ENCODE measurements at places on chromosomes 16 and 17.

DNA sequence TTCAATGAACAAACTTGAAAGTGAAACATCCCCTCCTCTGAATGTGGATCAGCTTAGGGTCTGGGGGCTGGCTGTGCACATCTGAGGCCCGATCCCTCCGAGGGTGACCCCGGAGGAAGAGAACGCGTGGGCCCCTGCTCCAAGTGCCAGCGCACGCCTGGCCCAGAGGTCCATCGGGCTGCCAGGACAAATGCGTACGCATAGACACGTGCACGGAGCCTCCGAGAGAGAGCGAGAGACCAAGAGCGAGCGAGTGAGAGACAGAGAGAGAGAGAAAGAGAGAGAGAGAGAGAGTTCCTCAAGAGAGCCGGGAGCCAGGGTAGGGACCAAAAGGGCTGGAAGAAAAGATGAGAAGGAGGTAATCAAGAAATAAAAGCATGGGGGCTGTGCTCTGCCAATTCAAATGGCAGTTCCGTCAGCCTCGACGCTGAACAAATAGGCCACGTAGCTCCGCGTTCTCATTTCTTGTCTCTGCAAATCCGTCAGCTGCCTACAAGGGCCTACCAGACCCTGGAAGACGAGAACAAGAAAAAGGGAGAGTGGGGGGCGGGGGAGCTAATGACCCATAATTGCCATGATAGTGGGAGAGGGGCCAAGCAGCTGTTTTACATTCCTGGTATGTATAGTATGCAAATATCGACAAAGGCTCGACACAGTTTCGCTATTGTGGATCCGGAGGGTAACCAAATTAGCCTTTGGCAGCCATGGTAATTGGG is 435.3 kb upstream of the ZFHX3 start:
- DNase-seq = peak; percentile 87

GRCh38 chr17:3966720-3967363 is 2.6 kb upstream of the ATP2A3 start:
- no peak for DNase-seq

DNA sequence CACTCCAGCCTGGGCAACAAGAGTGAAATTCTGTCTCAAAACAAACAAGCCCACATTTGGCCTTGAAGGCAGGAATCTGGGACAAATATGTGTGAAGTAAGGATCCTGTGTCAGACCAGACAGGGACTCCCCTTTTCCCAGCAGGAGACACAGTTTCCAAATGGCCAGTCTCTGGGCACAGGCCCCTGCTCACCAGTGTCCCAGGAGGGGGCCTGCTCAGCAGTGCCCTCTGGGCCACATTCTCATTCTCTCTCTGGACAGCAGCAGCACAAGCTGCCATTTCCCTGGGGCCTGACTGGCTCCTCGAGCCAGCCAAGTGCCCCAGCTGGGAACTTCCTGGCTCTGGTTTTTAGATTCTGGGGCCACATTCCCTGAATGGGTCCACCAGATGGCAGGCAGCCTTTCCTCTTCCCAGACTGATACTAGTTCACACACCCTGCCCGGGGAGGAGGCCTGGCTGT is 11.7 kb upstream of the MNT start:
- DNase-seq = no peak

- peak; percentile 12 for DNase-seq
Observed at GRCh38 chr16:89909777-89910716, 8.6 kb upstream of the MC1R start.

DNA sequence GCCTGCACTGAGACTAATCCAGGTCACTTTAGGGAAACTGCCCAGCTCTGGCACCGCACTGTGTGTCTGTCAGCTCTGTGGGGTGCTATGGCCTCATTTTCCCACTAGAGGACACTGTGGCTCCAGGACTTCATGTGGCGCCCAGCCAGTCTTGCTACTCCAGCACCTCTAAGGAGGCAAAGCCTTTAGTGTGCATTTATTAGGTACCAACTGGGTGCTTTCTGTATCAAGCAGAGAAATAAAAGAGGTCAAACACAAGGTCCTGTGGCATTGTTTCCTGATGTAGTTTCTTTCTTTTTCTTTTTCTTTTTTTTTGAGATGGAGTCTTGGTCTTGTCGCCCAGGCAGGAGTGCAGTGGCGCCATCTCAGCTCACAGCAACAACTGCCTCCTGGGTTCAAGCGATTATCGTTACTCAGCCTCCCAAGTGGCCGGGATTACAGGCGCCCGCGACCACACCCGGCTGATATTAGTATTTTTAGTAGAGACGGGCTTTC is 12.5 kb upstream of the RHBDL3 start:
- DNase-seq = no peak

DNA sequence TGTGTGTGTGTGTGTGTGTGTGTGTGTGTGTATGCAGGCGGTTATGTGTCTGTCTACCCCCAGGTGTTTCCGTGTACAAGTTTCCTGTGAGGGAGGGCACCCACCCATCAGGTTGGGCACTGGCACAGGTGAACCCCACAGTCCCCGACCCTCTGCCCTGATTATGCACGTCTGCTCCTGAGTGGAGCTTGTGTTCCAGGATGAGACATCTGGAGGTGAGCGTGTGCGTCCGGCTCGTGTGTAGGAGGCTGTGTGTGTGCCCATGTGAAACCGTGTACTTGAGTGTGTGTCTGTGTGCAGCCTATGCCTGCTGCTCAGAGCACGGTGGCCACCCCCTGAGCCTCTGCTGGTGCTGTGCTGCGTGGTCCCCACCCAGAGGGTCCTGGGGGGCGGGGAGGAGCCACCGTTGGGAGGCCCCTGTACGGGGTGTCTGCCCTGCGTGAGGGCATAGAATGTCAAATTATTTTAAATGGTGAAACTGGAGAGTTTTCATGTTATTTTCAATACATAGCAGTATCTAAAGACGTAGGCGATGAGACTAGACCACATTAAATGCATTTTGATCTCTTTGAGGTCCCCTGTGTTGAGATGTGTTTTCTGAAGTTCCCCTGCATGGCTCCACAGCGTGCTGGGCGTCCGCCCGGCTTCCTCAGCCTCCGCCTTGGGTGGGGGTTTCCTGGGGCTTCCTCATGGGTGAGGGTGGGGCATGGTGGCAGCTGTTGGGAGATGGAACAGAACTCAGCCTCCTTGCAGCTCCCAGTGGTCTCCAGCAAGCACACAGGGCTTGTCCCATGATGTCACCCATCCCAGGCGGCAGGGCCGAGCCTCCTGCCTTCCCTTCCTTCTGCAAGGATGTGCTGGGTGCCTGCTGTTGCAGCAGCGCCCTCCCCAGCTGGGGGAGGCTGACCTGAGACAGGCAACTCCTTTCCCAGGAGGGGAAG is 43.4 kb downstream of the KCNJ12 start:
- no peak for DNase-seq

- no peak for DNase-seq
Observed at GRCh38 chr17:62727916-62728672, 80.0 kb downstream of the MARCHF10 start.

GRCh38 chr16:27703545-27703944 is 153.6 kb downstream of the KATNIP start:
- no peak for DNase-seq

- DNase-seq = no peak
Observed at GRCh38 chr17:18248300-18248731, 10.2 kb downstream of the FLII start.

DNA sequence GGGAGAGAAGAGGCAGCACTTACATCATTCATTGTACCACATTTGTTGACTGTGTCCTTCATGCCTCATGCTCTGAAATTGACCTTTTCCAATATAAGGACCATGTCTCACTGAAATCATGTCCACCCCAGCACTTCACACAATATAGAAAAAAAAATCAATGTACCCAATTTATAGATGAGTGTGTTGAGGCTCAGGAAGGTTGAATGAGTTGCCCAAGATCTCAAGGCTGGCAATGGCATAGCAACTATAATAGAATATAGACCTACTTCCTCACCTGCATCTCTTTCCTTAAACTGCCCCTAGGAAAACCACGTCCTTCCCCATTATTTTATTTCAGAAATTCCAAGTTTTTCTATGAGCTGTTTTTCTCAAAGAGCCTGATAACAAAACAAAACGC is 912 bp upstream of the VAT1L start:
- DNase-seq = no peak

DNA sequence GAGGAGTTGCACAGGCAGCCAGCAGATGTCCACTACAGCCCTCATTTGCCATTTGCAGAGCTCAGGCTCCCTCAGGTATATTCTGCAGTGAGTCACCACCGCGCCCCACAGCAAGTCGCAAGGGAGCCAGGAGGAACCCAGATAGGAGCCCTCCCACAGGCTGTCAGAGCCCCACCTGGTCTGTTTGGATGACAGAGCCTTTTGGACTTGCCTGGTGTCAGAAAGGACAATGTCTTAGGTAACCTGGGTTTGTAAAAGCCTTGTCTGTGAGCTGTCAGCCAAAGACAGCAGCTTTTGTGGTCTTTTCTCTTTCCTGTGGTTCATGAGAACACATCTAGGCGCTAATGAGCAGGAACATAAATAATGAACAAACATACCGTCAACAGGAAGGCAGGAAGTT is 70.9 kb downstream of the GNAO1 start:
- DNase-seq = no peak

GRCh38 chr17:66904760-66905624 is 59.5 kb upstream of the CACNG4 start:
- DNase-seq = no peak

- no peak for DNase-seq
Observed at GRCh38 chr17:20306924-20307323, 160.4 kb downstream of the LGALS9B start.

GRCh38 chr17:40103688-40104087 is 3.3 kb upstream of the NR1D1 start:
- DNase-seq = no peak

DNA sequence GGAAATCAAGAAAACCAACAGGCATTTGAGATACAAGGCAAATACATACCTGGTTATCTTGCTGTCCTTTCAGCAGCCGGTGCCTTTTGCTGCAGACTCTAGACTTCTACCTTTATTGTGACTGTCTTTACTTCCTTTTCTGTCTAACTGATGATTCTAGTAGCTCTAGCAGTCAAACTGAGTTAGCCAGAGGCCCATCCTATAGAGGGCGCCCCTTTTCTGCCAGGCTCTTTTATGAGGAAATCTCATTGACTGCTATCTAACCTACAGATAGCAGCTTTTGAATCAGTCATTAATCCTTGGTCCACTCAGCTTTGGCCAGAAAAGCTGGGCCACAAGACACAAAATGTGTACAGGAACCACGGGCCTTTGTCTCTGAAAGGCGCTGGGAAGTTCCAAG is 87.5 kb upstream of the WSB1 start:
- DNase-seq = no peak

- no peak for DNase-seq
Observed at GRCh38 chr16:1654505-1655268, 23.4 kb upstream of the JPT2 start.

- DNase-seq = no peak
Observed at GRCh38 chr16:70684146-70685060, 1.4 kb downstream of the MTSS2 start.

- no peak for DNase-seq
Observed at GRCh38 chr16:87412371-87412995, 20.3 kb downstream of the MAP1LC3B start.

GRCh38 chr16:24741862-24742261 is 12.4 kb downstream of the TNRC6A start:
- no peak for DNase-seq

DNA sequence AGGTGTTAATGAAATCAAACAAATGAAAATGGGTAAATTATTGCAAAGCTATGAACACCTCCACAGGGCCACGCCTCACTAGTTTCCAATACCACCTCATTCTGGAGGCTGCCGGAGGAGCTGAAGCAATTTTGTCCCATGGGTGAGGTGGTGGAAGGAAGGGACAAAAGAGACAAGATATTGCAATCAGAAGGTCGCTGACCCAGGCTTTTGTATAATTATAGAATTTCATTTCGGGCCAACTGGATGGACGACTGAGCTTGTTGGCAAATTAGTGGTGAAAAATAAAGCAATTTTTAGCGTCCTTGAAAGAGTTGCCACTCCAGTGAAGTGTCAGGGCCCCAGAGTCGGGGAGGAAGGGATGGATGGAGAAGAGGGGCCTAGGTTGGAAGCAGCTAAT is 147.9 kb downstream of the CYLD start:
- no peak for DNase-seq

GRCh38 chr16:49987381-49987780 is 37.6 kb upstream of the CNEP1R1 start:
- no peak for DNase-seq
